NCI-H1417 treated with DMSO at 0.1 percent for 48 hours (cell line): ENCODE measurements at places on chromosomes 2 and 18.

DNA sequence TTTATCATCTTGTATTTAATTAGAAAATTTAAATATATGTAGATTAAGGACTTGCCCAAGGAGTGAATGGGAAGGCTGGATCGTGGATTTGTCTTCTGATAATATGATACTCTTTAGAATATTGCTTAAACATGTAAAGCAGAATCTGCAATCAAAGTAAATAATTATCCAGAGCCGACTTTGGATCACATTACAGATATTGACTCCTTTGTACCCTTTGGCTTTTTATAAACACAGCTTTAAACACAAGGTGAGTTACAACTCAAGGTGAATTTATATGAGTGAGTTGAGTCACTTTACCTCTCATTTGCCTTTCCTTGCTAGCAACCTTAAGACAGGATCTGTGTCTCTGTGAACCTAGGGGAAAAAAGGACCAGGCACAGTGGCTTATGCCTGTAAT lies 37.7 kb upstream of the SLC25A52 start:
- DNase-seq: no peak

DNA sequence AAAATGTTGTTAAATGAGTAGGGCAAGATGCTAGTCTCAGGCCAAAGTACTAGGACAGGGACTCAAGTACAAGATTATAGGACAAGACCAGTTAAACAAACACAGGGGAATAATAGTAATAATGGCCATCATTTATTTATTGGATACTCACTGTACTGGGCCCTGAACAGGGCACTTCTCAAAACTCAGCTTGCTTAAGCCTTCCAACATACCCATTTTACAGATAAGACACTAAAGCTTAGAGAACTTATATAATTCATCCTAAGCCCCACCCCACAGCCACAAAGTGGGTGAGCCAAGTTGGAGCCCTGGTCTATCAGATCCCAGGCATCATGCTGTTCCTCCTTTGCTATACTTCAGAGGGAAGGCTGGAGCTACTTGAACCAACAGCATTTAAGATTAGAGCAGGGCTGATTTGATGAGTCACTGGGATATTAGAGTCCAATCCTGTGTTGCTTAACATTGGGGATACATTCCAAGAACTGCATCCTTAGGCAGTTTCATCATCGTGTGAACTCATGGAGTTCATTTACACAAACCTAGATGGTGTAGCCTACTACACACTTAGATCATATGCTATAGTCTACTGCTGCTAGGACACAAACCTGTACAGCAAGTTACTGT lies 153.6 kb downstream of the MTCL1 start:
- no peak for DNase-seq

DNA sequence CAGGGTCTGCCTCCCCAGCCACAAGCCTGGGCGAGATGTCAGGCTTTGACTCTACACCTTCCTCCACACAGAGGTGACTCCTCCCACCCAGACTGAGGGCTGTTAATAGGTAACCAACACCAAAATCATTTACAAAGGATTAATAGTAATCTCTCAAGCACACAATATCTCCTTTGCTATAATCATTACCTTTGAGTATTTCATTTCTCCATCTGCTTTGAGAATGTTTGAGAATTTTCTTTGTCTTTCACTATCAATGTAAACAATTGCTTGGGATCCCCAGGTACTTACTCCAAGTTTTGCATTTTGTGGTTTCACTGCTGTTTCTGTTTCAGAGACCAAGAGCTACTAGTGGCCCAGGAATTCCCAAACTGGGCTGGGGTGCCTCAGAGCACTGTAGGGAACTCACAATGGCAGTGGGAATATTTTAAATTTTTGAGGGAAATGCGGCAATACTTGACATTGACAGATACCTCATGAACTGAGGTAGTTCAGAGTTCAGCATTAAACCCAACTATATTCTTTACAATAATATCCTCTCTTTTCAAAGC lies 166.4 kb upstream of the MGAT5 start:
- DNase-seq: no peak

DNA sequence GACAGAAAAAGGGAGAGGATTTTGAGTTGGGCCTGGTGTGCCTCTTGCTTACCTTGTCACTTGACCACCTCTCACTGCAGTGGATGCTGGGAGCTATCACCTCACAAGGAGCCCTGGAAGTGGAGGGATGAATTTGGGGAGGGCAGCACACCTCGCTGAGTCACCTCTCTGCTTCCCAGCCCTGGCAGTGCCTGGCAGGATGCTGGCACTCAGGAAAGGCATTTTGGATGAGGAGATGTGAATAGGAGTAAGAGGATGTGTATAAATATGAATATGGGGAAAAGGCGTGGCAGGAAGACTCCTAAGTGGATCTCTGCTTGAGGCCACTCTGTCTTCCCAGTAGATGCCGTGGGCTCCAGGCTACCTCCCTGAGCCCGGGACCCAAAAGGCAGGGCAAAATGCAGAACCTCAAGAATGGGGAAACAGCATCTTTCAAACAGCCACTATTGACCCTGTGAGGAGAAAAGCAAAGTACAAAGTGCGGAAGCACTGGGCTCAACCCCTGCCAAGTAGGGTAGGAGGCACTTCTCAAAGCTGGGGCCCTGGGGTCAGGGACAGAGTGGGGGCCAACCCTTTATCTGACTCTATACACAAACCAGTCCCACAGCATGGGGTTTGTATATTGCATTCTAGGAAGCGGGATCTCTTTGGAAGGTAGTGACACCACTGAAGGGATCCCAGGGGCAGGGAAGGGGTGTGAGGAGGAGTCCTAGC lies 164.5 kb upstream of the GLI2 start:
- no peak for DNase-seq

DNA sequence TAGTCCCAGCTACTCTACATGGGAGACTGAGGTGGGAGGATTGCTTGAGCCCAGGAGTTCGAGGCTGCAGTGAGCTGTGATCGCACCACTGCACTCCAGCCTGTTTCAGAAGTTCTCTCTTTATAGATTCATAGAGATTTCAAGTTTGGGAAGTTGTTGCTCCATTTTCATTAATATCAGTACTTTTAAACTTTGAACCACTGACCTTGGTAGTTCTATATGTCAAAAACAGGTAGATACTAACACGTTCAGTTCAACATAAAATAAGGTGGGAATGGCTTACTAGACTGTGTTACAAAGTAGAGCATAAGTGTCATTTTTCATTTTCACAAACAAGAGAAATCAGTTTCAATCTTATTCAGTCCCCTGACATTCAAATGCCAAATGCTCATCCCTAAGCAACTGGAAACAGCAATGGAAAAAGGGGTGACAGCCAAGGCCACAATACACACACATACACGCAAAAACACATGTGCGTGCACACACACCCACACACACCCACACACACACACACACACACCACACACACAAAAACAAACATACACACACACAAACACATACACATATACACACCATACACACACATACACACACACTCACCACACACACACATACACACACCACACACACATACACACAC lies 71.7 kb downstream of the PIEZO2 start:
- DNase-seq: no peak

- no peak for DNase-seq
These were observed 83.9 kb downstream of the PDK1 start for GRCh38 chr2:172639823-172640222.

- no peak for DNase-seq
These were observed 1011.3 kb upstream of the CELF4 start for GRCh38 chr18:38576916-38577315.

GRCh38 chr2:175892046-175892445 lies 110.0 kb downstream of the LNPK start:
- no peak for DNase-seq

GRCh38 chr2:29446847-29447246 lies 331.6 kb downstream of the CLIP4 start:
- no peak for DNase-seq

DNA sequence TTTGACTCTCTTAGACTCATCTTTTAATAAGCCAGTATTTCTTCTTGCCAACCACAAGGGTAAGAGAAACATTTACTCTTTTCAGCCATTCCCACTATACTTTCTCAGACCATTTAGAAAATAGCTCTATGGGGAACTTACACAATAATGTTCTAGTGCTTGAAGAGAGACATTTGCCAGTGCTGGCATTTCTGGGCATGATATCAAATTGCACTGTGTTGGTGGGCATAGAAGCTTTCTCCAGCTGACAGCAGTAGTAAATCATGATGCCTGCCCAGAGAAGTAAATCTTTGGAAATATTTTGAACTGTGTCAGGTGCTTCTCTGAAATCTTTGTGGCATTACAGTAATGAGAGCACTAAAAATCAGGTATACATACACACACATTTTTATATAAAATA lies 346.6 kb downstream of the CBLN2 start:
- DNase-seq: no peak

DNA sequence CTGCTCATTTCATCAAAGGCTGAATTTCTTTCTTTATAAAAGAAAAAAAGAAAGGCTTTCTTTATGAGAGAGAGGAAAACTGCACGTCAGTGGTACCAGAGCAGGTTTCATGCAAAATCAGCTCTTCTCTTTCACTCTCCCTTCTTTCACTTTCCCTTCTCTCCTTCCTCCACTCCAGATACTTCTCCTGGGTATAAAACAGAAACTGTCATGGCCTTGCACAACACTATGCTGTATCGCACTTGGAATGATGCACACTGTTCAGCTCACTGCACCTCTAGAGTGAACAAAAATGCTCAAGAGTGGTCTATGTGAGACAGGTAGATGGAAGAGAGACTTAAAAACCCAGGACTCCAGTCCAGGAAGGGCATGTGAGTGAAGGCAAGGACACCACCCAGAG lies 73.8 kb downstream of the KLF7 start:
- DNase-seq: no peak

GRCh38 chr2:86831537-86831936 lies 30.1 kb downstream of the CD8B start:
- DNase-seq: no peak

DNA sequence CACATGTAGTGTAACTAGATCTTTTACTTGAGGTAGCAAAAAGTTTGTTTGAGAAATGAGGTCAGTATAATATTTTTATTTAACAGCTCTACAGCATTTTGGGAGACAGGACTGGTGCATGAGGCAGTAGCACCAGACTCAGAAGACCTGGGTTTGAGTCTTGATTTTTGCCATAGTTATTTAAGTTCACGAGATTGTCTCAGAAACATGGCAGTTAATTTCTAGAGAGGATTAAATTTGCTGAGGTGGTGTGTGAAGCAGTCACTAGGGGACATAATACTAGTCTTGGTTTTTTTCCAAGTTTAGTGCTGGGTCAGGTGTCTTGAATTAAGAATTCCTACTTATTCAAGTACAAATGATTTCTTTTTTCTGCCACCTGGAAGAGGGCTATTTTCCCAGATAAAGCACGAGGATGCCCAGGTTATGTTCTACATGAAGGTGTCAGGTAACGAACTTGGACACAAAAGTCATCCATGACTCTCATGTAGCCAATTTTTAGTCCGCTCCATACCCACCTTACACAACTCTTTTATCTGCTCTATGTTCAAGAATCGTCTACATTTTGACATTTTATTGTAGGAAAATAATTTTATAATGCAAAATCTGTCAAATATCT lies 1.4 kb downstream of the MARCHF7 start:
- DNase-seq: no peak

GRCh38 chr2:209331291-209331844 lies 92.5 kb upstream of the MAP2 start:
- no peak for DNase-seq

DNA sequence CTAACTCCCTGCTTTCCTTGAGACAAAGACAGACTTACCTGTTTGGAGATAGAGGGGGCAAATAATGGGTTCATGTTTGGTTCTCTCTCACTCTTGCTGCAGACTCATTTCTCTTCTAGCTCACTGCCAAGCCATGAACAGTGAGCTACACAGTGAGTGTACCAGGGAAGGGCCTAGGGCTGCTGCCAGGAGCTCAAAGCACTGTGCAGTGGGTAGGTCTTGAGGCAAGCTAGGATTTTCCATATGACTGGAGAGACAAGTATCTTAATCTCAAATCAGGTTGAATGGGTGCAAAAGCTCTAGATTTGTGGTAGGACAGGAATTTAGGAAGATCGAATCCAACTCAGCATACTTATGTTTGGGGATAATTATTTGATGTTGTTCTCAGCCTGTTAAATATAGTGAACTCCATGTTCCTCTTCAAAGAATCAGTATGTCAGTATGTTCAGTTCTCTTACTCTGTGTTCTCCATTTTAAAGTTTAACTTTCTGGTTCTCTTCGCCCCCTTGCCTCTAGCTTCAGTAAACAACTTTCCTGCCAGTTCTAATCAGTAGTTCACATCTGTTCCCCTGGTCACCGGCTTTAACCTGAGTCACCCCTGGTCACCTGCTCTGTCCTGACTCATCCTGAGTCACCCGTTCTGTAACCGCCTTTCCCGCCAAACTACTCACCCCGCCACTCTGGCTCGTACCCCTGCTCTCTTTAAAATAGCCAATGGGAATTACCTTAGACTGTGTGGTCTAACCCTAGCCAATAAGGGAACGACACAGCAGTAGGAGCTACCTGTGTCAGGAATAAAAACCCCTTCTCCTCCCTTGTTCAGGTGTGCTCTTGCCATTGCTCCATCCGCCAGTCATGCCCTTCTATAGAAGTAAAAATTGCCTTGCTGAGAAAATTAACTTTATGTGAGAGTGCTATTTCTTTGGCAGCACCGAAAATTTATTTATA lies 21.9 kb downstream of the SLC25A52 start:
- no peak for DNase-seq

DNA sequence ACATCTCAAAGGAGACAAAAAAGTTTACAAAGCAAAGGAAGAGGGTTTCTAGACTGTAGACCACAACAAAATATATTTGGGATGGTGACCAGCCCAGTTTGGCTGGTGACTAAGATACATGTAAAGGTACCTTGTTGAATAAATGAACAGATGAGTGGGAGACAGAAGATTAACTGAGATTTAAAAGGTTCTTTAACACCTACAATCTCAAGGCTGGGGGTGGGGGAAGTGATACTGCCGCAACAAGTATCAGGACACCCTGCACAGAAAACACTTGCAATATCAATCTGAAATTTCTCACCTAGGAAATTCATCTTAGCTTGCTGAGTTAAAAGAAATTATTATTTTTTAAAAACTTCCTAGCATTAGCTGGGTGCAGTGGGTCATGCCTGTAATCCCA lies 8.3 kb downstream of the RNF149 start:
- DNase-seq: no peak

DNA sequence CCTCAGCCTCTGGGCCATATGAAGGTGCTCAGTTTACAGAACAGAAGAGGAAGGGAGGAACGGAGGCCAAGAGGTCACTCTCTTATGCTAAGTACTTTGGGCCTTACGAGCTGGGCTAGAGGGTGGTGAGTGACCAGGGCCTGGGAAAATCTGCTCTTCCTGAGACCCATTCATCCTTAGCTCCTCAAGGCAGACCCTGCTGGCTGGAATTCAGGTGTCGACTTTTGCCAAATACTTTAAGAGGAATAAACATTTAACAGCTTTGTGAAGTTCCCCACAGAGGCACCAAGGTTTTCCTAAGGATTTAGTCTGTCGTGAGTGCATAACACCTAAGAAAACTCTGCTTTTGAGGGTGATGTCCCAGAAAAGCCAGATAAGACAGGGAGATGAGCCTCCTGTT lies 129.7 kb upstream of the SIX2 start:
- DNase-seq: no peak

- DNase-seq: no peak
These were observed 58.6 kb upstream of the WDR75 start for GRCh38 chr2:189382668-189383067.
